Activated CD4-positive, alpha-beta T cell treated with anti-CD3 and anti-CD28 coated beads, Interleukin-2, amount 10 ng/mL, durations not matched to agents 24 days and 14 days (primary cell): ENCODE measurements at places on chromosomes 2 and 18. TPM values are rescaled to one million over a fixed set of nuclear protein-coding genes. Genes with fewer than 3 reads are reported as not detected.

TMEM37 gene
- total RNA-seq, result not detected in 2 replicates

FSIP2 gene
- 0.12 and 0.21 TPM in 2 replicates for total RNA-seq

COLEC11 gene
- 0.47 and 0.49 TPM in 2 replicates for total RNA-seq

C1QL2 gene
- total RNA-seq, result not detected in 2 replicates

DNA sequence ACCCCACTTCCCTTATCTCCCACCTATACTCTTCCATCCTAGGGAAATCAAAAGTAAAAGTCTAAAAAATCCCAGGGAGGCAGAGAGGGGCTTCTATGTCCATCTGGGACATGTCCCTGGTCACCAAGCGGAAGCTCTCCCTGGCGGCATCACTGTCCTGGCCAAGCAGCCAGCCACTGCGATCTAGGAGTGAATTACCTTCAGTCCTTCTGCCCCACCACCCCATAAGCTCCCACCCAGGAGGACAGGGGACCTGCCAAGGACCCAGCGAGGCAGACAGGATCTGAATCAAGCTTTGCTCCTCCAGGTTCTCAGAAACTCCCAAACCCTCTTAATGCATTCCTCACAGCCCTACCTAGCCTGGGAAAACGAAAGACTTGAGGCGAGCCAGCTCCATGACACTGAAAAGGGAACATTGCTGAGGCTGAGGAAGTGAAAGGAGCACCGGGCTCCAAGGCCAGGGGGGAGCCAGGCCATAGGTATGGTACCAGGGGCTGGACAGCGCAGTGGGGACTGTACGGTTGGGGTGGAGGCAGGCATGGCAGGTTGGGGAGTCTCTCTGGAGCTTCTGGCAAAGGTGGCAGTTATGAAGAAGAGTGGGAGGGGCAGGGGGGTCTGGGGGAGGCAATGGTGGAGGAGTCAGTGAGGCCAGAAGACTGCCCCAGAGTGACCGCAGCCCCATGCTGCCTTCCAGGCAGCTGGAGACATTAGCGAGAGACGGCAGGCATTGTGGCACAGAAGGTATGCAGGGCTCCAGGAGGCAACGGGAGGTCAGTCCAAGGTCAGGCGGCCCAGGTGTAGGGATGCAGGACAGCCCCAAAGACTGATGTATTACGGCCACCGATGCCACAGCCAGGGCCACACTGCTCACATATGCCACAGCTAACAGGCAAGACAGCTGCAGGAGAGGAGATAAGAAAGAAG is 2.7 kb upstream of the SLC23A3 start:
- no peak overlapping the region for H3K27ac ChIP-seq
- H3K4me1 ChIP-seq, result peaks cover 26% of the 10 kb centered on the region
- H3K4me3 ChIP-seq, result no peak overlapping the region
- peaks cover 38% of the 10 kb centered on the region for H3K36me3 ChIP-seq

GRCh38 chr18:8286303-8286702 is 322.9 kb upstream of the RAB12 start:
- H3K27me3 ChIP-seq, result no peaks in the 10 kb centered on the region
- DNase-seq, result no peak
- no peaks in the 10 kb centered on the region for H3K36me3 ChIP-seq
- no peak overlapping the region for H3K4me3 ChIP-seq

- no peak for DNase-seq
- H3K4me3 ChIP-seq, result no peak overlapping the region
- peaks cover 2% of the 10 kb centered on the region for H3K27me3 ChIP-seq
- peak overlapping the region; percentile 35 for H3K27ac ChIP-seq
Measured at GRCh38 chr18:46169464-46169941, 65.3 kb downstream of the HAUS1 start.

GRCh38 chr2:166803373-166804000 is 84.8 kb upstream of the XIRP2 start:
- no peaks in the 10 kb centered on the region for H3K27me3 ChIP-seq
- no peak for DNase-seq
- no peak overlapping the region for H3K27ac ChIP-seq
- no peaks in the 10 kb centered on the region for H3K4me1 ChIP-seq
- H3K36me3 ChIP-seq, result no peaks in the 10 kb centered on the region

DNA sequence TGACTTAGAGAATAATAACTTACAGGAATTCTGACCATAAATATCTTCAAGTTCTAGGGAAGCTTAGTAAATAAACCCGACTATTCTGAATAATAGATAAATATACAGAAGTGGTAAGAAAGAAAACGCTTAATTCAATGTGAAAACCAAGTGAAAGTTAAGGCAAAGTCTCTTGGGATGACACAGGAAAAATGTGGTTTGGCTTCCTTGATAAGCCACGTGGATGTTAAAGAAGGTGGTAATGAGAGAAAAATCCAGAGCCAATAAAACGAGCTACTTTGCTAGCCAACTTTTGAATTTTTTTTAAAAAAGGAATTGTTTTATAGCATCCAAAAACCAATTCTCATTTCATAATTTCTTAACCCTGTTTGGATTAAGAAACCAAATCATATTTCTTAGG is 166.2 kb upstream of the VRK2 start:
- no peak overlapping the region for H3K27ac ChIP-seq
- H3K4me3 ChIP-seq, result no peak overlapping the region
- no peaks in the 10 kb centered on the region for H3K4me1 ChIP-seq
- H3K36me3 ChIP-seq, result no peaks in the 10 kb centered on the region
- no peak for DNase-seq
- H3K27me3 ChIP-seq, result no peaks in the 10 kb centered on the region

GRCh38 chr2:206915121-206915520 is 24.2 kb upstream of the CPO start:
- peaks cover 7% of the 10 kb centered on the region for H3K27me3 ChIP-seq
- DNase-seq, result no peak
- H3K4me3 ChIP-seq, result no peak overlapping the region
- no peaks in the 10 kb centered on the region for H3K36me3 ChIP-seq
- H3K27ac ChIP-seq, result no peak overlapping the region
- no peaks in the 10 kb centered on the region for H3K4me1 ChIP-seq

- no peak overlapping the region for H3K27ac ChIP-seq
- no peaks in the 10 kb centered on the region for H3K4me1 ChIP-seq
- DNase-seq, result no peak
- H3K36me3 ChIP-seq, result no peaks in the 10 kb centered on the region
Measured at GRCh38 chr2:77484026-77484425, 38.1 kb downstream of the LRRTM4 start.
